Daoy (cell line): ENCODE measurements at places on chromosomes 12 and 14. TPM values are rescaled to one million over a fixed set of nuclear protein-coding genes. Genes with fewer than 3 reads are reported as not detected.

GARIN6 gene
- total RNA-seq: not detected in 2 replicates

SETD1B gene
- 2.3 and 2.6 TPM in 2 replicates for total RNA-seq

TAS2R7 gene
- total RNA-seq: not detected in 2 replicates

OR6C65 gene
- not detected in 2 replicates for total RNA-seq

SCARB1 gene
- 4.1 TPM in 2 replicates for total RNA-seq

CLEC2B gene
- 0.60 and 1.3 TPM in 2 replicates for total RNA-seq

CLEC7A gene
- not detected in 2 replicates for total RNA-seq

DNA sequence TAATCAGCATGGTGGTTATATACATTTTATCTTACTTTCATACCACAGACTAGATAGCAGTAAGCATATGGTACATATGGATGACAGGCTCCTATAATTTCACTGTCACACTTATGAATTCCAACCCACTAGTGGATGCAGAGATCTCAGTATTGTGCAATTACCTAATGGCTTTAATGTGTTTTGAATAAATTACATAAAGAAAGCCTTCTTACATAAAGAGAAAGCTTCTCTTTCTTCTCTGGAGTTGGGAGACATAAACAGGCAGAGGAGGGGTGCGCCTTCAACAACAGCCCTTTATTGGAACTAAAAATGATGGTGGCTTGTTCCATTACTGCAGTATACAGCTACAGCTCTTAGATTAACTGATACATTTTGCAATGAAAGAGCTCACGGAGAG lies 52.6 kb downstream of the SAV1 start:
- DNase-seq: no peak

DNA sequence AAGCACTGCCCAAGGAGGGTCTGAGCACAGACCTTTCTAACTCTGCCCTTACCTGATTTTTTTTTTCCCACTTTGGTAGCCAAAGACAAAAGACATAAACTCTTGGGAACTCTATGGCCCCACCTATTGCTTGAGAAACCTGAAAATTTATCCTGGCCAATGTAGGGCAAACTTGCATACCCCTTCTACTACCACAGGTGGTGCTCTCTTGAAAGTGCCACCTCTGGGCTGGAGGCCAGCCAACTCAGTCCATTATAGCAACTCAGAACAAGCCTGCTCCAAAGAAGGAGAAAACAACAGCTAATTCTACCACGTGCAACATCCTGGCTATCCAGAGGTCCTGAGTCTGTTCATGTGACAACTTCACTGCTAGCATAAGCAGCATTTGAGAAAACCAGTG lies 55.7 kb upstream of the ABCD2 start:
- no peak for DNase-seq

GRCh38 chr12:107558816-107559382 lies 126.7 kb upstream of the PWP1 start:
- no peak for DNase-seq

GRCh38 chr14:88618476-88618875 lies 55.6 kb downstream of the ZC3H14 start:
- DNase-seq: no peak

- DNase-seq: no peak
These were observed 287.5 kb downstream of the FOXN3 start for GRCh38 chr14:89129570-89129969.

GRCh38 chr14:56666294-56666693 lies 86.7 kb downstream of the TMEM260 start:
- no peak for DNase-seq

DNA sequence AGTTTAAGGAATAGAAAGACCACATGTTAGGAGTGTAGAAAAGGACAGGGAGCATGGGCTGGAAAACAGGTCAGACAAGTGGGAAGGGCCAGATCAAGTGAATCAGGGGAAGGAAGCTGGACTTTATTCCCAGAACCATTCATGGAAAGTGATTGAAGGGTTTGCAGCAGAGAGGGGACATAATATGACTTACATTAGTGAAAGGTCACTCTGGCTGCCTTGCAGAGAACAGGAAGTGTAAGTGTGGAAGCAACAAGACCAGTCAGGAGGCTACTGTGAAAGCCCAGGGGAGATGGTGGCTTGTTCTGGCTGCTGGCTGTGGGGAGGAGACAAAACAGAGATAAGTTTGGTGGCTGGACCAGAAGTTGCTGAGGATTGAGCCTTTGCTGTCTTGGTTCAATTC lies 69.1 kb downstream of the VCPKMT start:
- no peak for DNase-seq

- no peak for DNase-seq
These were observed 152.9 kb upstream of the RTL1 start for GRCh38 chr14:101056446-101056845.

- DNase-seq: no peak
These were observed 37.0 kb upstream of the MEG3 start for GRCh38 chr14:100788942-100789341.

GRCh38 chr12:4224206-4224889 lies 49.2 kb upstream of the CCND2 start:
- DNase-seq: no peak

DNA sequence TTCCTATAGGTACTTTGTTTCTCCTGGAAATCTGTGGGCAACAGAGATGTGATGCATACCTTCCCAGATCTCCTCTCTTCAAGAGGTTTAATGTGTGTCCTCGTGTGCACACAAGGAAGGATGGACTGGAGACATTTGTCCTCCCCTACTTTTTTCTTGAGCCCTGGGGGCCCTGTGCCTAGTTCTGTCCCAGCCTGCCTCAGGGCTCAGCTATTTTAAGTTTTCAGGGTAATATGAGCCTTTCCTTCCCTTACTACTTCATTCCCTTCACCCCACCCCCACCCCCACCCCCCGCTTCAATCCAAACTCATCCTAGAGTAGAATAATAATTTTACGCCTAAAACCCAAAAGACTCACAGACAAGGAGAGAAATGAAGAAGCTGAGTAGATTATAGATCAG lies 446 bp downstream of the STAC3 start:
- DNase-seq: no peak

DNA sequence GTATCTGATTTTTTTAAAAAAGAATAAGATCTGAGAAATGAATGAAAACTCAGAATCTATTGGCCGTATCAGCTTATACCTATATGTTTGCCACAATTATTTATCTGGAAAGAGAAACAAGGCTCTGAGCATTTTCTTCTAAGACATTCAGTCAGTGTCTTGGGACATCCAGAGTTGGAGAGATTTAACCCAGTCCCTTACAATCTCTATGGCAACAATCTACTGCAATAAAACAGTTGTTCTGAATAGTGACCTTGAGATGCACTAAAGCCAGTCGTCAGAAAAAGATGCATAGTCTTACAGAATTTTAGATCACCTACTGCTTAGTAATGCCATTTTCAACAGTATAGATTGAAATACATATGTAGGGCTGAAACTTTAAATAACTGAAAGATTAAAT lies 52.0 kb upstream of the SOCS2 start:
- no peak for DNase-seq

DNA sequence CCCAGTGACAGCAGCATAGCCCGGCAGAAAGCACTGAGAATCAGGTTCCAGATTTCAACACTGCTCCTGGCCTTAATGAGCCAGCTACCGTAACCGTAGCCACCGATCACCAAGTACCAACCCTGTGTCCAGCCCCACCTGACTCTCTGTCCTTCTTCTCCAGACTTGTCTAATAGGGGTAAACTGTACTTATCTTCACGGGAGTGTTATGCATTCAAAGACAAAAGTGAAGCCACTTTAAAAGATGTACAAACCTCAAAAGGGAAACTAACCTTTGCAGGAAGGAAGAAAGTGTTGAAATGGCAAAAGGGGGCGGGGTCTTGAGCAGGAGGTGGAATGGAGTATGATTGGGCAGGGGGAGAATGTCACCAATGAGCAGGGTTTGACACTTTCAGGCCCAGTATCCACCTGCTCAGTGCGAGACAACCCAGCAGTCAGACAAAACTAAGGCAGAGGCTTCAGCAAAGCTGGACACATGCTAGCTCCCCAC lies 226.1 kb downstream of the CHST11 start:
- no peak for DNase-seq

DNA sequence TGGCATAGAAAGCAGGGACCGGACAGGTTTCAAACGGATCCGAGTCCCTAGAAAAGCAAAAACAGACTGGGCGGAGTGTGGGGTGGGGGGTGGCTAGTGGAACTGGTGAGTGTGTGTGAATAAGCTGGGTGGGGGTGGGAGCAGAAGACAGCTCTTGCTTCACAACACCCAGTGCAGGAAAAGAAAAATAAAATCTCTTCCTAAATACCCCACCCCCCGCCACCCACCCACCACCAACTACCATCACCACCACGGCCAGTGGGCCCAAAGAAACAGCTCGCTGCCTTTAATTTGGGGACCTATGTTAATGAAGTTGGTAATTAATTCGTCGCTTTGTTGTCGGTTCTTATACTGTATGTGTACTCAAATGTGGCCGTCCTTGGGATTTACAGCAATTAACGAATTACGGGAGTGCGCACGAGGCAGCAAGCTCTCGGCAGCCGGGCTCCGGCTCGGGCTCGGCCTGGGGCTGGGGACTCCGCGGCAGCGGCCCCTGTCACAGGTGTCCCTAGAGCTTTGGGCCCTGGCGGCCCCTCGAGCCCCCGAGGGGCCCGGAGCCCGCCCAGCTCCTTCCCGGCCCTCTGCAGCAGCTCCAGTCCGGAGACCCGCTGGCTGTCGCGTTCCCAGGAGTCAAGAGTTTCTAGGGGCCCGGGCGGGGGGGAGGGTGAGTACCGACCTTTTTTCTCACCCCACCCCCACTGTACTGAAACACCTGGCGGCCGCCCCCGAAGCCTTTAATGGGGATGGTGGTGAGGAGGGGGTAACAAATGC lies 1.5 kb upstream of the OTX2 start:
- no peak for DNase-seq

- peak; percentile 17 for DNase-seq
These were observed 505 bp upstream of the DENND5B start for GRCh38 chr12:31591380-31591901.

- no peak for DNase-seq
These were observed 74.9 kb downstream of the PPM1H start for GRCh38 chr12:62860020-62860419.

GRCh38 chr12:793037-793436 lies 40.7 kb downstream of the WNK1 start:
- no peak for DNase-seq

DNA sequence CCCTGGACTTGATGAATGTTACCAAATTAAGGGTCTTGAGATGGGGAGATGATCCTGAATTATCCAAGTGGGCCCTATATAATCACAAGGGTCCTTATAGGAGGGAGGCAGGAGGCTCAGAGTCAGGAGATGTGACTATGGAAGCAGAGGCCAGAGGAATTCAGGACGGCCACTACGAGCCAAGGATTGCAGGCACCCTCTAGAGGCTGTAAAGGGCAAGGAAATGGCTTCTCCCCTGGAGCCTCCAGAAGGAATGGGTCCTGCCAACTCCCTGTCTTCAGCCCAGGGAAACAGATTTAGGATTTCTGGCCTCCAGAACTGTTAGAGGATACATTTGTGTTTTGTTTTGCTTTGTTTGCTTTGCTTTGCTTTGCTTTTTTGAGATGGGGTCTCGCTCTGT lies 8.8 kb downstream of the BDKRB1 start:
- DNase-seq: peak; percentile 55

- no peak for DNase-seq
These were observed 7.0 kb downstream of the ETNK1 start for GRCh38 chr12:22631863-22632463.

DNA sequence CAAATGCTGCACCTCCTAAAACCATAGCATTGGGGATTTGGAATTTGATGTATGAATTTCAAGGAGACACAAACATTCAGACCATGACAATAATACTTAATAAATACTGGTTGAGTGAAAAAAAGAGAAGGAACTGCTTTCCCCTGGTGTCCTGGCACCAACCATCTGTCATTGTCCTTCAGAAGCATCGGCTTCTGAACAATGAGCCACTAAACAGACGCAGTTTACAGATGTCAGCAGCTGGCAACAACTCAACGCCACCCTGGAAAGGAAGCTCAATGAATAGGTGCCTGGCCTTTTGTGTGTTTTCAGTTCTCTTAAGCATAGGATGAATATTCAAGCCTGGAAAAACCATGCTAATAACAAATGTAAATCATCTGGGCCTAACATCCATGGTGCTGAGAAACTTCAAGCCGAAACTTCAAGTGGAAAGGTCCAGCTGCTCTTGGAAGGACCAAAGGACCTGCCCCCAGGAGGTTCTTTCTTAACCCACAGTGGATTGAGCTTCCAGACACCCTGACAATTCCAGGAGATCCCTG lies 101.3 kb downstream of the WIF1 start:
- no peak for DNase-seq

GRCh38 chr14:77003960-77004710 lies 24.4 kb downstream of the IRF2BPL start:
- DNase-seq: peak; percentile 68

DNA sequence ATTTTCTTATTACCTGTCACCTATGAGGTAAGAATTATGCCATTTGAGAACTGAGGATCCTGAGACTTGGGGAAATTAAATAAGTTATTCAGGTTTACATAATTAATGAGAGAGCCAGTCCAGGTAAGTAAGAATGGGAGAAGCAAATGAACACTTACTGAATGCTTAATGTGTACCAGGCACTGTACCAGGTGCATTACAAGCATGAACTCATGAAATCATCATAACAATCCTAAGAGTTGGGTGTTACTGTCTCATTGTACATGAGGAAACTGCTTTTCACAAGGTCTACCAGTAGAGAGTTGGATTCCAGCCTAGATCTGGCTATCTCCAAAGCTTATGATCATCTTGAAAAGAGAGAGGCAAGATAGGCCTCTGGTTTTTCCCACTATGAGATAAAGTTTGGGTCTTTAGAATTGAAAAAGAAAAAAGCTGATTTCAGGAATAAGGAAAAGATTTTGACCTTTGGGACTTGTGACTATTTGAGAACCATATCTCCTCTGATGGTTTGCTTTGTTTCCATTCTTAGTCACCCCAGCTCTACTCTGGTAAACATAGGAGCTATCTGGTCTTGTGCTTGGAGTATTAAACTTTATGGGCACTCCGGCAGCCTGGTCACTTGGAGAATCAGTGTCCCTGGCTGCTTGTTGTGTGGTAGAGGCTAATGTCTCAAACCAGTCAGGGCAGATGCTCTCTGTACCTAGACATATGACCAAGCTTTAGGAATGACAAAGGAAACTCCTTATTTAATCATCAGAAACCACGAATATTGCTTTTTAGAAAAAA lies 48.0 kb downstream of the PTHLH start:
- DNase-seq: no peak

DNA sequence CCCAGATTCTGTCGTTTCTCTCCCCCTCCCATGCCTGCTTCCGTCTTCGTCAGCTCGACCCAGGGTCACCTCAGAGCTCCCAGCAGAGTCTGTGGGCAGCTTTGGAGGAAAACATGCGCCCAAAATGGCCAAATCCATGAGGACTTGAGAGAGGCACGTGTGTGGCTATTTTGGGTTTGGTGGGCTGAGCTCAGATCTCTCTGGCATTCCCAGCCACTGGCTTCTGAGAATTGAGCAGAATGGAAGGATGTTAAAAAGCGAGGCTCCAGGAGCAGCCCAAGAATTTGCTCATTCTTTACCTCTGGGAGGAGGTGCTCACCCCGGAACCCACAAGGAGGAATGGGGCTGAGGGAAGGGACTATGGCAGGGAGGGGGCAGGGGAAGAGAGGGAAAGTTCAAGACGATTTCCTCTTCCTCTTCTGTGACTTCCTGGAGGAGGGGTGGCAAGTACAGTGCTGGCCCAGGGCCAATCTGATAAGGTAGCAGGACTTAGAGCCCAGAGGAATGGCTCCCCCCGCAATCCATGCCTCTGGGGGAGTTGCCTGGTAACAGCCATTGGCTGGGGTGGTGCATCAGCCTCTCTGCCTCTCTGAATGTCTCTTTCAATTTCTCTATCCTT lies 20.1 kb downstream of the TSPAN9 start:
- DNase-seq: peak; percentile 85

GRCh38 chr12:59904874-59905521 lies 309.2 kb downstream of the SLC16A7 start:
- DNase-seq: no peak
